ENCODE measurements at places on chromosomes 2 and 18.

DNA sequence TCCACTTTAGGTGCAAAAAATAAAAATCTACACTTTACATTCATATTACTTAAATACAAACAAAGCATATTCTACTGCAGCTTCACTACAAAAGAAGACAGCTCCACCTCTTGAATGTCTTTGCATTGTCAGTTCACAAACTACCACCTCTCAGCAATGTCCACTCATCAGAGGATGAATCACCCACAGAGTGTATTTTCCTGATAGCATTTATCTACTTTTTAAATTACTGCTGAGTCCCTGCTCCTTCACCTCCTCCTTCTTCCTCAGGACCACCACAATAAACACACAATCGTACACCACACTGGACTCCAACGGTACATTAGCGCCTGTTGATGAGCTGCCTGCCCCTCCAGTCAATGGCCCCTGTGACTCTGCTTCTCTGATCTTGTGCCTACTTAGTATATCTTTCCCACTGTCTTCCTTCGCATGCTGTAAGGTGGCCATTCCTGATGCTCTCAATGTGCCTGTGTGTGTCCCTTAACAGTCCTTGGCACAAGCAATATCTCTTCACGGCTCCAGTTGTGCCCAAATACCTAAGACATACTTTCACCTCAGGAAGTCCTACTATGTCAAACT is 120.9 kb downstream of the DHRS9 start:
- no peak for DNase-seq

DNA sequence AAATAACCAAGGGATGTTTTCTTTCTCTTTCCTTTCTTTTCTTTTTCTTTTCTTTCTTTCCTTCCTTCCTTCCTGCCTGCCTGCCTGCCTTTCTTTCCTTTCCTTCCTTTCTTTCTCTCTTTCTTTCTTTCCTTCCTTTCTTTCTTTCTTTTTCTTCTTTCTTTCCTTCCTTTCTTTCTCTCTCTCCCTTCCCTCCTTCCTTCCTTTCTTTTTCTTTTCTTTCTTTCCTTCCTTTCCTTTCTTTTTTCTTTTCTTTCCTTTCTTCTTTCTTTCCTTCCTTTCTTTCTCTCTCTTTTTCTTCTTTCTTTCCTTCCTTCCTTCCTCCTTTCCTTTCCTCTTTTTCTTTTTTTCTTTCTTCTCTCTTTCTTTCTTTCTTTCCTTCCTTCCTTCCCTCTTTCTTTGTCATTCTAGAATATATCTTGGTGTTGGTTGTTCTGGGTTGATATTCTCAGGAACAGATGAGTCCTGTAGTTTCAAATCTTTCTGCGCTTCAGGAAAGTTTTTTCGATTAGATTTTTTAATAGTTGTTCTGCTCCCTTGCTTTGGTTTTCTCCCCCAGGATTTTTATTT is 101.5 kb upstream of the FBXO11 start:
- DNase-seq, result no peak

GRCh38 chr2:218780851-218781690 is 876 bp upstream of the CYP27A1 start:
- no peak for DNase-seq

GRCh38 chr2:64730551-64731262 is 77.0 kb upstream of the SERTAD2 start:
- no peak for DNase-seq

DNA sequence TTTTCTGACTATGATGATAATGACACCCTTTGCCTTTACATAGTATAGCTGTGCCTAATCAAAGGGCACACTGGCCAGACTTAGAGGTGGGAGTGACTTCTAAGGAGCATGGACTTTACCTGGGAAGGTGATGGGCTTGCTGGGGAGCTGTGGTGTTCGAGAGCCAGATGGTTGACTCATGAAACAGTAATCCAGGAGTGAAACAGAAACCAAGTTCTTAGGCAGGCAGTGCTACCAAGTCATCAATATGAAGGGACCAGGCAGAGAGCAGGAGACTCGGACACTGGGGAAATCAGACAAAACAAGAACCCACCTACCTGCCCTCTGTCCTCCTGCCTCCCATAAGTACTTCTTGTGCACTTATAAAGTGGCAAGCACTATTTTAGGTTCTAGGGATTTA is 430.4 kb downstream of the DLGAP1 start:
- no peak for DNase-seq

DNA sequence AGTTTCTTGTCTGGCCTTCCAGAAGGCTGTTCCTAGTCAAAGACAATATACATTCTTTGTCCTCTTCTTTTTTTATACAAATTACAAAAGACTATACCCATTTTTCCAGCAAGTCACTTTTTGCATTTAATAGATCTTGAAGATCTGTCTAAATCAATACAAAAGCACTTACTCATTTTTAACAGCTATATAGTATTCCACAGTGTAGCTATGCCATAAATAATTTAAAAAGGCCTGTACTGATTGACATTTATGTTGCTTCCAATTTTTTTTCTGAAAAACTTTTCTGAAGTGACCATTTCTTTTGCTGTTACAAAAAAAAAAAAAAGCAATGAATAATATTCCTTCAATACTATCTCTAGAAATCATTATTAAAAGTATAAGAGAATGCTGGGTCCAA is 30.3 kb upstream of the HNRNPLL start:
- DNase-seq, result no peak

GRCh38 chr2:230648356-230648755 is 64.3 kb upstream of the CAB39 start:
- DNase-seq, result no peak

GRCh38 chr2:167764772-167765341 is 482.5 kb downstream of the STK39 start:
- no peak for DNase-seq

DNA sequence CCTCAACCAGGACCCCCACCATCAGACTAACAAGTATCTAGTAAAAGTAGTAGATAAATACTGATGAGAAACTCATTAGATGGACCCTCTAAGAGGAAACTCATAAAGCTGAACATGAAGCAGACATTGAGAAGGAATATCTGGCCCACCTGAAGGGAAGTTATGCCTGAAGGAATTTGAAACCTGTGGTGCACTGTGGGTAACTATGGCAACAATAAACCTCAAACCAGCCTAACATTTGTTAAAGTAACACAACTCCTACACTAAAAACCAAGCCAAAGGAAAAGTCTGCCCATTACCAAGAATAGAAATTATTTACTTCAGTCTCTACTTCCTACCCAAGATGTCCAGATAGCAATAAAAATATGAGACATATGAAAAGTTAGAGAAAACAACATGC is 43.4 kb downstream of the KIAA1328 start:
- DNase-seq, result no peak

DNA sequence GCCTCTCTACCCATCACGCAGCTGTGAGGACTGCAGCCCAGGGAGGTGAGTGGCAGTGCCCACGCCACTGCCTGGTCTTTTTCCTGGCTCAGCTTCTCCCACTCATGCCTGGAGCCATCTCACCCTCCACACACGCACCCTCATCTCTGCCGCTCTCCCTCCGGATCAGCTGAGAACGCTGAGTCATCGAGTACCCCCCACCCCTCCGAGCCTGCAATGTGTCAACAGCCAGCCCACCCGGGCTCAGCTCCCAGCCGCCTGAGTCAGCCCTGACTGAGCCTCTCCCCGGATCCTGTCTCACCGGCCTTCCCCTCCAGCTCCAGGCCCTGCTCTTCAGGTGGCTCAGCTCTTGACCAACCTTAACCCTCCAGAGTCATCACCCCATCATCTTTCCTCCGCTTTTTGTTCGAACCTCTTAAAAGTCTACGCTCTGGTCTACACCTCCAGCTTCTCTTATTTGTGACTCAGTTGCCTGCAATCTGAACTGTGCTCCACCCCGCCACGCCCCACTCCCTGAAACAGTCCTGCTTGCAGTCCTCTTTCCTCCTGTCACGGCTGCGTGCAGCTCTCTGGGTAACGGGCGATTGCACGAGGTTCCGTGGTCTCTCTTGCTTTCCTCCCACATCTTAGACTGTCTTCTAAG is 94.4 kb upstream of the ASAP2 start:
- DNase-seq, result no peak

GRCh38 chr2:101754618-101755017 is 57.1 kb downstream of the MAP4K4 start:
- DNase-seq, result no peak

- no peak for DNase-seq
These were observed 436.6 kb downstream of the IRS1 start for GRCh38 chr2:226362980-226363379.

DNA sequence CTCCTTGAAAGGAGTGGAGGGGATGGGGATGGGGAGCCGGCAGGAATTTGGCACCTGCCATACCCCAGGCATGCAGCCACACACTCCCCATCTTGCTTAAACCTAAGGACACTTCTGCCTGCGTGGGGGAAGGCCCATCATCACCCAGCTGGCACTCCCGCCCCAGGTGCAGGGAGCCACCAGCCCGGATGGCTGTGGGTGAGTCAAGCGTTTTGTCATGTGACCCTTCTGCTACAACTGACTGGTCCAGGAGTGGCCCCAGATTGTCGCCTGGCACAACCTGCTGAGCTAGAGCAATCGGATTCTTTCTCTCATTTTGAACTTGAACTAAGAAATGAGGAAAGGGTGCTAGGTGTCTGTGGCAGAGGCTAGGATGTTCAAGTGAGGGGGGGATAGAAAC is 61.3 kb downstream of the TSN start:
- DNase-seq, result no peak

- DNase-seq, result no peak
These were observed 126.4 kb downstream of the MAP4K4 start for GRCh38 chr2:101823859-101824258.

DNA sequence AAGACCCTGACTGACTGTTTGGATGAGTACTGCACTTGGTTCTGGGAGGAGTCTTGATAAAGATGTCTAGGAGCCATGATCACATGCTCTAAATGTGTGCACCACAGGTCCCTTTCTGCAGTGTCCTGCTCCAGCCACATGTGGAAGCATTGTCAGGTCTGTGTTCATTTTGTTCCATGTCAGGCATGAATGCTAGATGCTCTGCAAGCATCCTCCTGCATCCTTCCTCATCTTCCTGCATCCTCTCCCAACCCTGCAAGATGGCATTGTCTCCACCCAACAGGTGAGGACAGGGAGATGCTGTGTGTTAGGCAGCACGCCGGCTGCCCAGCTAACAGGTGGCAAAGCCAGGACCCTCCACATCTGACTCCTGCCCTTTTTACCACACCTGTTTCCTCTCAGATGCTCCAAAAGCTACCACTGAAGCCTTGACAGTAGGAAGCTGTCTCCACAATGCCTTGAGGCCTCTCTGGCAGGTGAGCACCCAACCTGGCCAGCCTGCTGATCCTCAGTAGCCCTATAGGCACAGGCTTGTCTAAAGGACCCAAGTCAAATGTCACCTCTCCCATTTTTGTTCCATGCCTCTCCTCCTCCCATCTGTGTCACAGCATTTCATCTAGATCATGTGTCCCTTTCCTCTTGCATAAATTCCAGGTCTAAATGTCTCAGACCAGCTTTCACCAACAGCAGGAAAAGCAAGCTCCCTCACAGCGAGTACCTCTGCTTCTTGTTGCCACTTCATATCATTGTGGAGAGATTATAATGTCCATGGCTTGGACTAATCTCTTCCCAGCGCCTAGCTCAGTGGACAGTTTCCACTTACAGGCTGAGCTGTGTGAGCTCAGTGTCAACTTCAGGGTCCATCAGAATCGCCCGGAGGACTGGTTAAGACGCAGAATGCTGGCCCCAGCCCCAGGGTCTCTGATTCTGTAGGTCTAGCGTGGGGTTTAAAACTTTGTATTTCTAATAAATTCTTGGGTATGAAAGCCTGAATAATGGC is 55.0 kb downstream of the TMEM163 start:
- DNase-seq, result no peak

DNA sequence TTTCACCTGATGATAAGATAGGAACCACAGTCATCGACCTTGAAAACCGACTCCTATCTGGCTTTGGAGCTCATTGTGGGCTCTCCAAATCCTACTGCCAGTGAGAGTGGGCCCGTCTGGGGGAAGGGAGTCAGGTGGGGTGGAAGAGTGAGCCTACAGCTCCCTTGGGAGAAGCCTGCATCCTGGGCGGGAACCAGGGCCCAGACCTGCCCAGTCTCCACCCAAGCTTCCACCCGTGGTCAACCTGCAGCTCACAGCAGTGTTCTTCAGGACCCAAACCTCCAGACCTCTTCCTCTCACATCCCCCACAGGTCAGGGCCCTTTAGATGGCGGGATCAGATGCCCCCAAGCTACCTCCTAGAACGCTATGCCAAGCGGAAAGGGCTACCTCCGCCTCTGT is 40.2 kb downstream of the LMAN2L start:
- no peak for DNase-seq

- DNase-seq, result no peak
These were observed 451.6 kb upstream of the SALL3 start for GRCh38 chr18:78527984-78528383.

DNA sequence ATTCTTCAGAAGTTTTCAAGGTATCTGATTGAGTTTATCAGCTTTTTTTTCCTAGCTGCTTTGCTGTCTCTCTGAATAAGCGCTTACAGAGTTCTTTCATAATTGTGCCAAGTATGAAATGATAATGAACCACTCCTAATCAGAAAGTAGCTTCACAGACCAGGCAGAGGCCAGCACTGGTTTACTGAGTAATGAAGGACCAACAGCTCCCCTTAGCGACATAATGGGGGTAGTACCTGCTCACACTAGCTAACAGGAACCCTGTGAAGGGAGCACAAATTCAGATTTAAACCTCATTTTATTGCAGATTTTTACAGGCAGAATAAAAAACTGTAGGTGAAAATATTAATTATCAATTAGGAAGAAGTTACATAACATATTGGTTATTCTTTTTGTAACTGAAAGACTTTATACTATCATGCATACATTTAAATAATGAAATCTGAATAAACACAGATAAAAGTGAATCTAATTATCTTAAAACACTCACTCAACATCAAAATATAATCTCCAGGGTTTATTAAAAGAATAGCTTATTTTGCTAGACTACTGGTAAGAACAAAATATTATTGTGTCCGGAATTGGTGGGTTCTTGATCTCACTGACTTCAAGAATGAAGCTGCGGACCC is 53.7 kb upstream of the LRRC30 start:
- peak; percentile 43 for DNase-seq
